ENCODE measurements at places on chromosomes 1 and 21. TPM values are rescaled to one million over a fixed set of nuclear protein-coding genes. Genes with fewer than 3 reads are reported as not detected.

DNA sequence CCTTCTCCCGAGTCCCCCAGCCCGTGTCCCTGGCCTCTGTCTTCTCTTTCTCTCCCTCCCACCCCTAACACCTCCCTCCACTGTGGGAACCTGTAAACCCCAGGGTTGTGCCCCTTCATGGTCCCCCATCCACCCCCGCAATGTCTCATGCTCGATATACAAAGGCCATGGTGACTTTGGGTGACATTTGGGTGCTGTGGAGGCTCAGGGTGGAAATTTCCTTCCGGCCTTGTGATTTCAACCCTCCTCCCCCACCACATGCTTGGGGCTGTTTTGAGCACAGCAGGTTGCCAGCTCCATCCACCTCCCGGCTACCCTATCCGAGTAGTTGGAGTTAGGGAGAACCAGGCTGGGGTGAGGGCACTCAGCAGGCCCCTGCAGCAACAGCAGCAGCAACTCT is 25.7 kb upstream of the VPS13D start:
- no peak for DNase-seq

The C21orf58 gene
- total RNA-seq, result 11.5 TPM

The KPRP gene
- total RNA-seq, result not detected

The HPDL gene
- not detected for total RNA-seq
